Stomach (tissue), 19 donors: ENCODE measurements at places on chromosomes 2 and 18.

- no peak for DNase-seq
Measured at GRCh38 chr2:148552675-148553331, 91.7 kb upstream of the EPC2 start.

DNA sequence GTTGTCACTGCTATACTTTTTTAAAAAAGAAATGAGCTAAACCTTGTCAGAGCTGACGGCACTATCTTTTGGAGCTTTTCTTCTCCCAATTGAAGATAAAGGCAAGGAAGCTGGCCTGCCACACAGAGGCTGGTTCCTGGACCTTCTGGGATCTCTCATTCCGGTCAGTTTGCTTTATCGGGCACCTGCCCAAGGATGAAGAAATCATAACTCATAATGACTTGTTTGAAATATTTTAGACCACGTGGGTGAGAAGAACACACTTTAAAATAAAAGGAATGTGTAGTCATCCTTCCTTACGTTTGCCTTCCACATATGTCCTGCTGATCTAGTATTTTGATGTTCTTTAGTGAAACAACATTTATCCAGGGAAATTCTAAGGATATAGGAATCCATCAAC lies 535.7 kb downstream of the DCC start:
- DNase-seq, result no peak

GRCh38 chr18:3593381-3593903 lies 143.5 kb downstream of the TGIF1 start:
- DNase-seq, result no peak

DNA sequence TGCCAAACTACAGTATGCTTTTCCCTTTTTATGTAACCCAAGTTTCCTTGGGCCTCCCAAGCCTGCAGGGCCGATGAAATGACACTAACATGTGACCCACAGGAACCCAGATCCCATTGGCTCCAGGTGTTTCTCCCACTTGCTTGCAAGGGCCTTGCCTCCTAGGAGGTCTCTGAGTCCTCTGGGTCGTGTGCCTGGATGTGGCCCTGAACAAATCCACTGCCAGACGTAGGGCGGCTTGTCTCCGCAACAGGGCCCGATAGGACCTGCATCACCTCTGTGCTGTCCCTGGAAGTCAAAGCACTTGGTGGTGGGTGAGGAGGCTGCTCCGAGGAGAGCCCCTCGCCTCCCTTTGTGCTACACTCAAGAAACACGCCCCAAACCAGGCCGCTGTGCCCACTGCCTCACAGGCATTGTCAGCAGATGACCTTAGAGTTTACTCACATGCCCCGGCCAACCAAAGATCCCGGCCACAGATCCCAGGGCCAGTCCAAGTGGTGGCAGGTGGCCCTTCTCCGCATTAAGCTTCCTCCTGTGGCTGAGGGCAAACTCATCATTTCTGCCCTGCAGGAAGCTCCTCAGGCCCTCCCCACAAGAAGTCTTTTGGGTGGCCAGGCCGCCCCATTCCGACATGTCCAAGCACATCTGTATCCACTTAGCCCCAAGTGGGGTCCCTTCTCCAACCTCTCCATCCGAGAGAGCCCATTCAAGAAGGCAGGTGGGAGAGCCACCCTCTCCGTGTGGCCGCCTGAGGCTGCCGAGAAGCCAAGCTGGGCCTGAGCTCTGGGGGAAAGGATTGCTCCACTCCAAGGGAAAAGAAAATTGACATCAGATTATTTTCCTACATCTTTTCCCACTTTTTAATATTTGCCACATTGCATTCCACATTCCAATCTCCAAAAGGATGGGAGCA lies 76.7 kb downstream of the GFPT1 start:
- DNase-seq, result no peak

GRCh38 chr18:47118981-47119380 lies 31.3 kb downstream of the HDHD2 start:
- no peak for DNase-seq

DNA sequence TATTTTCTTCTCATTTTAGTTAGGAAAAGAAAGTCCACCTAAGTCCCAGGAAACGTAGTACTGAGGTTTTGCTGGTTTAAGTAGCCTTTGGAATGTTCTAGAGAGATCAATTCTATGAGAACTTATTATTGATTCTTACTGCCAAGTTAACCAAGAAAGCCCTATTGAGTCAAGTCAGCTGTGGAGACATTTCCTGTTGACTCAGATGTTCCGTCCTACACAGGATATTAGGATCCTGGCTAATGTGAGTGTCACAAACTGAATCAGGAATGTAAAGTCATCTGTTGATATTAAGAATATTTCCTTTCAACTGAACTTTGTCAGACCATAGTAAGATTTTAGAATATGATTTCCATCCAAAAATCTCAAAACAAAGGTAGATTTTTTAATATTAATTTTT lies 654.3 kb downstream of the LRRTM4 start:
- no peak for DNase-seq

GRCh38 chr2:200668478-200668877 lies 82.7 kb downstream of the AOX1 start:
- no peak for DNase-seq

DNA sequence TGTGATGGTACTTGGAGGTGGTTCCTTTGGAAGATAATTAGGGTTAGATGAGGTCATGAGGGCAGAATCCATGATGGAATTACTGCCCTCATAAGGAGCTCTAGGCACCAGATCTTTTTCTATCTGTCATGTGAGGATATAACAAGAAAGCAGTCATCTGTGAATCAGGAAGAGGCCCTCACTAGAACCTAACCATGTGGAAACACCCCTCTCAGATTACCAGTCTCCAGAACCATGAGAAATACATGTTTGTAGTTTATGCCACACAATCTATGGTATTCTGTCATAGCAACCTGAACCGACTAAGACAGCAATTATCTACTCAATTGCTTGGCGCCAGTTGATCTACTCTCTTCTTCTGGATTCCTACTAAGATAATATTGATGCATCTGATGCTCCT lies 2.4 kb upstream of the SERPINB10 start:
- DNase-seq, result no peak

DNA sequence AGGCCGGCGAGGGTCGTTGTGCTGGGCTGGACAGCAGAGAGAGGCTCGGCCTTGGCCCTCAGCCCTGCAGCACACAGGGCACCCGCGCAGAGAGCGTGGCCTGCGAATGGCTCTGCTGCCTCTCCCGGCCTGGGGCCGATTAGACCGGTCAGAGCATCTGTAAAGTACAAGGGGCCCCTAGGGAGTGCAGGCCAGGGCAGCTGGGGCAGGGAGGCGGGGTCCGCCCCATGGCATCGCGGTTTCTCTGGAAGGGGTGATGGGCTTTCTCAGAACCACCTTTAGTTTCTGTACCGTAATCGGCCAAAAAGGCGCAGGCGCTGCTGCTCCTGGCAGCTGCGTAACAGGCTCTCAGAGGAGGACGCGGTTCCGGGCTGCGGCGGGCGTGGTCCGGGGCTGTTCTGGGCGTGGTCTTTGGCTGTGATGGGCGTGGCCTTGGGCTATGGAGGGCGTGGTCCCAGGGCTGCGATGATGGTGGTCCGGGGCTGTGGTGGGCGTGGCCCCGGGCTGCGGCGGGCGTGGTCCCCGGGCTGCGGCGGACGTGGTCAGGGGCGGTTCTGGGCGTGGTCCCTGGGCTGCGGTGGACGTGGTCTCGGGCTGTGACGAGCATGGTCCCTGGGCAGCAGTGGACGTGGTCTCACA lies 1.5 kb upstream of the GPR148 start:
- DNase-seq, result peak; percentile 85

DNA sequence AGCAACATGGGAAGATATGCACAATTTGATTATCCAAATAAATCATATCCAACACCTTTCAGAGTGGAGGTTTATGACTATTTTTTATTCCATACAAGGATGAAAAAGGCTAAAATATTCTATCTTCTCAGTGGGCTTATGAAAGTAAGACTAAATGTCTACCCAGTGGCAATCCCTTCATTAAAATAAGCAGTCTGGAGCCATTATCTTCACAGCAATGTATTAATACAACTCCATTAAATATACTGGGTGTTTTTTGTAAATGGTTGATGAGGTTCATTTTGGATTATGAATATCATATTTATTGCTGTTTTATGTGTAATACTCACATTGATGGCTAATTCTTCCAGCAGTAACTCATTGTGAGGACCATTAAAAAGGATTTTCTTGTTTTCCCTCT lies 352.7 kb upstream of the SOX11 start:
- no peak for DNase-seq

- no peak for DNase-seq
Measured at GRCh38 chr2:126679094-126679713, 23.2 kb downstream of the GYPC start.

DNA sequence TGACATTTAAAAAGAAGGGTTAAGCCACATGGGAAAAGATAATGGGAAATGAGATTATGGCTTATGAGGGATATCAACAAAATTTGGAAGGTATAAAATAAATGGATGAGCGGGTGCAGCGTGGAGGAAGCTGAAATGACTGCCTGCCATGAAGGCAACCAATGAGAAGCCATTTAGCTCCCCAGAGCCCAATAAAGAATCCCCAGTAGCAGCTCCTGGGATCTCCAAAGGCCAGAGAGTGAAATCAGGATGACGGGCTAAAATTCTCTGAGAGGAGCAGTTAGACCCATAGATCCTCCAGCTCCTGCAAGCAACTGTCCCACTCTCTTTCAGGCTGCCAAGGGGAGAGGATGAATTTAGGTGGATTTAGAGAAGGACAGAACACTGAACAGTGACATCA lies 12.9 kb upstream of the MAPRE3 start:
- no peak for DNase-seq

DNA sequence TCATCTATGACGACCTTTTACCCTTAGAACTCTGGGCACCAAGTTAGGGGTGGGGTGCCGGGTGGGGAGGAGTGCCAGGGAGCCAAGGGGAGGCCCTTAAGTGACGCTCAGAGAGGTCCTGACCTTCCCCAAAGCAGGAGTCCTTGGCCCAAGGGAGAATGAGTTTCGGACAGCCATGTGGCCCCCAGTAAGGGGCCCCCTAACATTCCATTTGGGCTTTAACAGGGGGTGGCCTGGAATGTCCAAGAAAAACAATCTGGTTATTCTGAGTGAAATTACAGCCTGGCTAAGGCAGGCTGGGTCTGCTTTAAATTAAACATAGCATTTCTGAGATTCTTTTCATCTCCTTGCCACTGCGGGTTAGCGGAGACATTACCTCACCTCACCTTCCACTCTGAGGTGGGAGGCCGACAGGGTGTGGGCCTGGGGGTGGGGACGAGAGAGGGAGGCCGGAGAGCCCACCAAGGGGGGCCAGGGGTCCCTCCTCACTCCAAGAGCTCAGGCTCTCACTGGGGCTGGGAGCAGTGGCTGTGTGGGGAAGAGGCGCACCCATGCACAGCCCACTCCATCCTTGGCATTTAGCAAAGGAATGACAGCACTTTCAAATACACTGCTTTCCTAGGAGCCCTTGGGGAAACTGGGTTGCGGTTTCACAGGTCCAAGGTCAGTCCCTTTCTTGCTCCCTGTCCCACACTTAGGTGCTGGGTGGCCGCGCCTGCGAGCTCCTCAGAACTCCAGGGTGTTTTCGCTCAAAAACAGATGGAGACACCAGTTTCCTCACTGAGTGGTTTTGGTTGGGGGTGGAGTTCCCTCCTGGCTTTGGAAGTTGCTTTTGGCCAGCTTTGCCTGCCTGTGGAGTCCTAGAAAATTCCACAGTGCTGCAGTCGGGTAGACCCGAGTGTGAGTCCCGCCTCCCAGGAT lies 107.4 kb downstream of the POLR1A start:
- peak; percentile 61 for DNase-seq

GRCh38 chr2:176553685-176554100 lies 284.5 kb downstream of the MTX2 start:
- DNase-seq, result peak; percentile 84

DNA sequence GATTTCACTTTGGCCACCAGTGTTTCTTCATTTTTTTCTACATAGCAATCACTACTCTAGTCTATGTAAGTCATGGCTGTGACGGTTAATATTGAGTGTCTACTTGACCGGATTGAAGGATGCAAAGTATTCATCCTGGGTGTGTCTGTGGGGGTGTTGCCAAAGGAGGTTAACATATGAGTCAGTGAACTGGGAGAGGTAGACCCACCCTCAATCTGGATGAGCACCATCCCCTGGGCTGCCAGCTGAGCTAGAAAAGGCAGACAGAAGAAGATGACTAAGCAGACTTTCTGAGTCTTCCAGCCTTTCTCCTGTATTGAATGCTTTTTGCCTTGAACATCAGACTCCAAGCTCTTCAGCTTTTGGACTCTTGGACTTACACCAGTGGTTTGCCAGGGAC lies 265.0 kb upstream of the SLC8A1 start:
- no peak for DNase-seq

- no peak for DNase-seq
Measured at GRCh38 chr2:205901491-205901890, 184.5 kb downstream of the INO80D start.

DNA sequence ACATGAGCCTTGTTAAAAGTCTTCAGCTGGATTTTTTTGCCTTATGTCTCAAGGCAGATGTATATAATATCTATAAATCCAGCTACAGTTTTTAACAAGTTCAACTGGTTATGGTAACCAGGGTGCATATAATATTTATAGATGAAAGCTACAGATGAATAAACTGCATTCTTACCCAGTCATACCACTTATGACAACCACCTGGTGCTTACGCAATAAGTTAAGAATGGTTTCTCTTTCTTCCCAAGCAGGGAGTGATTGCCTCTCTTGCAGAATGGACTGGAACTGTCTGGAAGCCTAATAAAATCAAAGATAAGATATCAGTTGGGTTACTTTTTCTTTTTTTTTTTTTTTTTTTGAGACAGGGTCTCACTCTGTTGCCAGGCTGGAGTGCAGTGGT lies 19.6 kb downstream of the DHX57 start:
- DNase-seq, result peak; percentile 8

DNA sequence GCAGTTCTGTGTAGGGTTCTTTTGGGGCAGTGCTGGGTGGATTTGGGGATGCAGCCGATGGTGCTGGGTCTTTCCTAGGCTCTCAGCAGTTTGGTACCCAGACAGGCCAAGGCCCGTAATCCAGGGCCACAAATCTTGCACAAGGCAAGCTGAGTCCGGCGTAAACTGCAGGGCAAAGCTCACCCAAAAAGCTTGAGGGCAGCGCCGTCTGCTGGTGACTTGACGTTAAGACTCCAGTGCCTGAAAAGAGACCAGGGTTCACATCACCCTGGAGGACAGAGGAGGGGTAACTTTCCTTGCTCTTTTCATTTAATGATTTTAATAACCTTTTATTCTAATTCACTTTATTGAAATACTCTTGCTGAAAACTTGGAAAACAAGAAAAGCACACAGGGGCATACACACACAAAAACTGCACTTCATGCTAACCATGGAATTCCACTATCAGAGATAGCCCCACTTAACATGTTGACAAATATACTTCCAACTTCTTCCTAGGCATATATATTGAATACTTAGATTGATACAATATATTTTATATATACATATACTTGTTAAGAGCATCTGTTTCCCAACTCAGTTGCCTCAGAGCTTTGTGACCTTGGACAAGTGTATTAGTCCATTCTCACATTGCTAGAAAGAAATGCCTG lies 38.9 kb downstream of the CNGA3 start:
- DNase-seq, result peak; percentile 92

- DNase-seq, result no peak
Measured at GRCh38 chr2:38178556-38179419, 102.8 kb upstream of the CYP1B1 start.
